Glomerular endothelial cell (primary cell): ENCODE measurements at places on chromosomes 12 and 14.

DNA sequence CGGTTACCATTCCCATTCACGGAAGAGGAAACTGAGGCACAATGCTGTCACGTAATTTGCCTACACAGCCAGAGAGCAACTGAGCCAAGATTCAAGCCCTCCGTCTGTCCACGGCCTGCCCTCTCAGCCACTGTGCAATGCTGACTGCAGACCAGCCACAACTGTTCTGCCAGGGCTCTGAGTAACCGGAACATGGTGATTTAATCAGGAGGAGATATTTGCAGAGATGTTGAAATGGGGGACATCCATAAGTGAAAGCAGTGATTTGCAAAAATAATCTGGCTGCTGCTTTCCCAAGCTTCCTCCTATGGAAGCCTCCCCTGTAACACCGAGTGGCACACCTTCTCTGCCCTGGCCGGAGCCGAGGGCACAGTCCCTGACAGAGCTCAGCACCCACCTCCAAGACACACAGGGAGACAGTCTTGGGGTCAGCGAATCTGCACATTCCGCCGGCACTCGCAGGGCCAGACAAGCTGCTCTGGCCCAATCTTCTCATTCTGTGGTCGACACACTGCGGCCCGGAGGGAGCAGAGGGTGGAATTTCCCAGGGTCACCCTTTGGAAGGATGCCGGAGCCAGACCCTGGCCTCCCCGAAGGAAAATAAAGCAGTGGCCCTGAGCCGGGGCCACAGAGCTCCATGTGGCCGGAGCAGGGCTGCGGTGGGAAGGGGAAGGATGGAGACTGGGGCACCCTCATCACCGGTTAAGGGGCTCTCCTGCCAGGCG lies 158.2 kb upstream of the DIO3 start:
- DNase-seq = no peak

DNA sequence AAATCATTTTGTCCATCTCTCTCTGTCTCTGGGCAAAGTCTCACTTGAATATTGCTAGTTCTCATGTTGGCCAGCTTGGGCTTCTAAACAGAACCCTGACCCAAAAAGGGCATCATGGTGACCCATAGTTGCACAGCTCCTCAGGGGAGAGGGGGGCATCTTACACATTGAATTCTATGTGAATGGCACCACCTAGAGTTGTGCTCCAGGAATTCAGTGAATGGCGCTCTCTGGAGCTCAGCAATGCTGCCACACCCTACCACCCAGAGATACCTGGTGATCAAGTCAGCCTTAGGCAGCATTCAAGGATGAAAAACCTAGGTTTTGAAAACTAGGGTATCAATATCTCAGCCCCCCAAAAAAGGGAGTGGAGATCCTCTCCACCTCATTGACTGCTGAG lies 50.6 kb downstream of the SMUG1 start:
- no peak for DNase-seq

GRCh38 chr12:28591831-28592230 lies 401.6 kb downstream of the CCDC91 start:
- no peak for DNase-seq

DNA sequence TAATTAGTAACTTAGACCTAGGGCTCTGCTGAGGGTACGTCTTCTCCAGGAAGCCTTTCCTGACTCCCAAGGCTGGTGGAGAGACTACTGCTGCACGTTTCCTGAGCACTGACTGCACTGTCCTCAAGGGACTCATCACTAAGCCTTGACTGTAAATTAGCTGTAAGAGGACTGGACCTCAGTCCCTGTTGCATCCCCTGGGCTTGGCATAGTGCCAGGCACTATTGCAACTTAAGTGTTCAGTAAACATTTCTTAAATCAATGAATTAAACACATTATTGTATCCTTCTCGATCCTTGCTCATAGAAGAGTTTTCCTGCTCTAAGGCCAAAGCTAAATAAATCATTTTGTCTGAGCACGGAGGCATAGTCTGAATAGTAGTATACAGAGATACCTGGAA lies 31.9 kb upstream of the IFNG-AS1 start:
- no peak for DNase-seq

GRCh38 chr12:111078731-111079130 lies 158.4 kb upstream of the MYL2 start:
- no peak for DNase-seq

DNA sequence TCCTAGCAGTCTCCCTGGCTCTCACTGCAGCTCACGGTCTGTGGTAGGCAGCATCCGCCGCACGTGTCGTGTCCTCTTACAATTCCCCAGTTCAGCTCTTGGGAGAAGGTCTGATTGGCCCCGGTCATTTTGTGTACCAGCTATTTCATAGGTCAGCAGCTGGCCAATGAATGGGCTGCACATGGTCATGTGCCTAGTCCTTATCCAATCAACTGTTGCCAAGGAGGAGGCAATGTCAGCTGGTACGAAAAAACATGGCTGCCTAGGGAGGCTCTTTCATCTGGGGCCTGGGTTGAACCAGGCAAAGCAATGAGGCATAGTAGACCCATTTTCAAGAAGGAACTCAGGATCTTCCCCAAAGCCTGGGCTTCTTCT lies 46.1 kb downstream of the RNFT2 start:
- DNase-seq = no peak

GRCh38 chr12:113098441-113099028 lies 37.0 kb downstream of the RASAL1 start:
- DNase-seq = peak; percentile 16

DNA sequence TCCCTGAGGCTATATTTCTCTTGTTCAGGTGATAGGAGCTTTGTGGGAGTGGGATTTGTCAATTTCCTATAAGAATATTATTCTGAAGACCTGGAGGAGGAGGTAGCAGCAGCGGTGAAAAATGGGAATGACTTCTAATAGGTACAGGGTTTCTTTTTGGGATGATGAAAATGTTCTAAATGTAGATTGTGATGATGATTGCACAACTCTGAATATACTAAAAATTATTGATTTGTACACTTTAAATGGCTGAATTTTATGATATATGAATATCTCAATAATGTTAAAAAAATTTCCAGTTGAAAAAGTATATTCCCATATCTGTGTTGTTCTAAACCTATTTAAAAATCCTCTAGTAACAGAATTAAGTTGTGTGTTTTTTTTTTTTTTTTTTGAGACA lies 22.8 kb downstream of the HSD17B6 start:
- DNase-seq = no peak

- no peak for DNase-seq
These were observed 34.1 kb upstream of the CIT start for GRCh38 chr12:119911182-119911581.

- DNase-seq = no peak
These were observed 47.2 kb upstream of the KTN1 start for GRCh38 chr14:55532645-55533344.

DNA sequence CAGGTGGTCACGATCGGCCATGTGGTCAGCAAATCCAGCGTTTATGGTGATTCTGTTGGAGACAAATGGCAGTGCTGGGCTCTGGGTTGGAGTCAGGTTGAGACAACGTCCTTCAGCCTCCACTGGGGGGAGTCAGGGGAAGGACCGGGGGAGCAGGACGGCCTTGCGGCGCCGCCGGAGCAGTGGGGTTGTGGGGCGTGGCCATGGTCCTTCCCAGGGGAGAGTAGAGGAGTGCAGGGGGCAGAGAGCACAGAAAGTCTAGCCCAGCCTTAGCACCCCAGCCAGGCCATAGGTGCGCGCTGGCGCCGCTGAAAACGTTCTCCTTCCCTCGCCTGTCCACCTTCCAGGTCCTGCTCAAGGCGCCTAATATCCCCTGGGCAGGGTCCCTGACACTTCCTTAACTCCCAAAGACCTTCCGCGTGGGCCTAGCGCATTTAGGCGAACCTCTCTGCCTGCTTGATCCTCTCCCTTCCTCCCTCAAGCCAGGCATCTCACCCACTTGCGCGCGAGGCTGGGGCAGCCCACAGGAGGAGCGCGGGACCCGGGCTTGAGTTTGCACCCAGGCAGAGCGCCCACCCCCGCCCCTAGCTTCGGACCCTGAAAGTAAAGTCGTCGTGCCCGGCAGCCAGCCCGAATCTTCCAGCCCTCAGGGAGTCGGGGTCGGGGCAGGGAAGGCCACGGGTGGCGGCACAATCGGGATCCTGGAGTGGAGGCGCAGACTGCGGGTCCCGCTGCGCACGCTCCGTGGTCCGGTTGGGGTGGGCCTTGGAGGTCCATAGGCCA lies 3.1 kb upstream of the KIF26A start:
- no peak for DNase-seq

DNA sequence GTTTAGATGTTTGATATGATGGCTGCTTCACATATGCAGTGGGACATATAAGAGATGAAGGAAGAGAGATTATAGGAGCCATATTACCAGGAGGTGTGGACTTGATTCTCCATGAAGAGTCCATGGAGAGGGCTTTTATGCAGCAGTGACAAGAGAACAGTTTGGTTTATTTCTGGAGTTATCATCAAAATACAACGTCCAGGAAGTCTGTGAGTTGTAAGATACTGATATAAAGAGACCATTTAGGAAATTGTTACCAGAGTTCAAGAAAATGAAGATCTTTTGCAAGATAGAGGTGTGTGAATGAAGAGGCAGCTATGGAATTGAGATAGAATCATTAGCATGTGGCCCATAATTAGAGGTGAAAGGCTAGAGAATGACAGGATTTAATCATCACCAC lies 431.7 kb downstream of the NPAS3 start:
- no peak for DNase-seq

- DNase-seq = no peak
These were observed 790 bp downstream of the NEDD1 start for GRCh38 chr12:96907671-96908422.

DNA sequence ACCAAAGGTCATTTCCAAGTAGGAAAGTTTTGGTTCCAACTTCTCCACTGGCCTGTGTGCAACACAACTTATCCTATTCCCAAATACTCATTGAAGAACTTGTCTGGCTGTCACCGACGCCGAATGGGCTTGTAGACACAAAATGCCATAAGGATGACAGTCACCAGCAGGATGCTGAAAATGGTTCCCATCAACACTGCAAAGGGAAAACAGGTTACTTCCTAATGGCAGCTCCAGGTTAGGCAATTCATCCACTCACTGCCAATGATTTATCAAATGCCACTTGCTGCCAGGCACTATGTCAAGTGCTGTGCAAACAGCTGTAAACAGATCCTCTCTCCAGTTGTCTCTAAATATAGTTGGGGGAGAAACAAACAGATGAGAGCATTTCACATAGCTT lies 6.1 kb downstream of the C12orf76 start:
- no peak for DNase-seq

GRCh38 chr14:22995889-22996625 lies 13.7 kb upstream of the AJUBA start:
- DNase-seq = no peak

GRCh38 chr12:124254126-124254525 lies 40.8 kb upstream of the RFLNA start:
- no peak for DNase-seq

- peak; percentile 16 for DNase-seq
These were observed 93.1 kb downstream of the DDHD1 start for GRCh38 chr14:53060046-53060445.

DNA sequence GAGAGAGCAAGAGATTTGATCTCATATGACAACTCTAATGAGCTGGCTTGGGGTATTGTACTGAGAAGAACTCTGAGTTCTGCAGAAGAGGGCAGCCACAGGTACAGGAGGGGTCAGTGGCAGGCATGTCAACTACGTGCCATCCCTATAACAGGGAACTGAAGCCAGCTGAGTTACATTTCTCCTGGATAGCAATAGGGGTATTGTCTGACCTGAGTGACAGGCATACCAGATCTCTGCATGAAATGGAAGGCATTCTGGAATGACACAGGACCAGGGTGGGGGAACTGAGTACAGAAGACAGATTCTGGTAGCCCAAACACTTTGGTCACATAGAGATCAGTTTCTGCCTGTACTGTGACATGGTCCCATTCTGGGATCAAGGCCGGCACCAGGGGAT lies 35.8 kb downstream of the EFCAB11 start:
- no peak for DNase-seq

DNA sequence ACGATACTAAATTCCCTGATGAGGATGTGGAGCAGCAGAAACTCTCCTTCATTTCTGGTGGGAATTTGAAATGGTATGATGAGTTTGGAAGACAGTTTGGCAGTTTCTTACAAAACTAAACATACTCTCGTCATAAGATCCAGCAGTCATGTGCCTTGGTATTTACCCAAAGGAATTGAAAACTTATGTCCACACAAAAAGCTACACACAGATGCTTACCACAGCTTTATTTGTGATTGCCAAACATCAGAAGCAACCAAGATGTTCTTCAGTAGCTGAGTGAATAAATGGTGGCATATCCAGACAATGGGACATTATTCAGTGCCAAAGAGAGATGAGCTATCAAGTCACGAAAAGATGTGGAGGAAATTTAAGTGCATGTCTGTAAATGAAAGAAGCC lies 10.7 kb upstream of the APOLD1 start:
- DNase-seq = no peak

DNA sequence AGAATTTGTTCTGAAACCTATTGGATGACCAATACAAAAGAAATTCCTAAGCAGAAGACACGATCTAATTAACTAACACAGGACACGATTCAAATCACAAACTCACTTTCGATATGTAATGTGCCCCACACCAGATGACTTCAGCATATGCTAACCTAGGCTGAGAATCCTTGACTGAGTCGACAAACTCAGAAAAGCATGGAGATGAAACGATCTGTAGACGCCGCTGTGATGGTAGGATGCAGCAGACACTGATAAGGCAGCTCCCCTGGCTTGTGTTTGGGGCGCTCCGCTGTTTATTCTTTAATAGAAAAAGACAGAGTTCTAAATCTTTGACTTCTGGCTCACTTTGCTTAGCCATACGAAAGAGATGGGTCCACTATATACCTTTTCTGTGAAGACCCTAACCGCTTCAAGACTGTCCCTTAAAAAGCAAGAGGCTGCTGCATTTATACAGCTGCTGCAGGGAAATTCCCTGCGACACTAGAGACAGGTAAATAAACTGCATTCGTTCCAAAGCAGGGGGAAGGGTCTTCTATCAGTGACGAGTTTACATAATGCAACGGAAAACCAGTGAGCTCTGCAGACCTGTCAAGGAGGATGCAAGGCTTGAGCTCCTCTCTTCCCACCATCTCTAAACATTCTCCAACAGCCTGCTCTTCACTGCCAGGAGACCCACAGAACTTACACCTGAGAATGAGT lies 929 bp downstream of the CHD8 start:
- no peak for DNase-seq

- no peak for DNase-seq
These were observed 66.1 kb downstream of the CHGA start for GRCh38 chr14:92988786-92989755.
